ENCODE measurements at places on chromosomes 3 and 15.

DNA sequence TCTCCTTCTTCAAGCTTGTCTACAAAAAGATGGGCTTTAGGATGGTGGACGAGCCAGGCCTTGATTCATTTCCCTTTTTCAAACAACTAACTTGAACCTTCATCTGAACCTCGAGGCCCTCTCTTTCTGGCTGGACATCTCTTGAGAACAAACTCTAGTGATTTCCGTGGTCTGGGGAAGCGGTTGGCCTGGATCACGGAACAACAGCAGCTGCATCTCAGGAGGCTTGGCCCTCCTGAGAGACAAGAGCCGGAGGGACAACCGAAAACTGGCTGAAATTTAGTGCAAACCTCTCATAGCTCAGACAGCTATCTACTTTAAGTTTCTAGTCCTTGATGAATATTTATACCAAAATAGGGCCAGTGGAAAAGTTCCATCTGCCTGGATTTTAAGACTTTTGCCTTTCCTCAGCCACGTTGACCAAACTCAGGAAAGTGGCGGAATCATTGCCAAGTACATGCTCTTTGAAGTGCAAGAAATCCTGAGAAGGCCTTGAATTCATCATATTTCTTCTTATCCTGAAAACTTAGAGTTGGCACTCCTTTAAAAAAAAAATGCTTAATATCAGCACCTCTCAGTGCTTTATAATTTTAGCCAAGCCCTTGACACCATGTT is 14.5 kb downstream of the LMCD1 start:
- no peak for DNase-seq

DNA sequence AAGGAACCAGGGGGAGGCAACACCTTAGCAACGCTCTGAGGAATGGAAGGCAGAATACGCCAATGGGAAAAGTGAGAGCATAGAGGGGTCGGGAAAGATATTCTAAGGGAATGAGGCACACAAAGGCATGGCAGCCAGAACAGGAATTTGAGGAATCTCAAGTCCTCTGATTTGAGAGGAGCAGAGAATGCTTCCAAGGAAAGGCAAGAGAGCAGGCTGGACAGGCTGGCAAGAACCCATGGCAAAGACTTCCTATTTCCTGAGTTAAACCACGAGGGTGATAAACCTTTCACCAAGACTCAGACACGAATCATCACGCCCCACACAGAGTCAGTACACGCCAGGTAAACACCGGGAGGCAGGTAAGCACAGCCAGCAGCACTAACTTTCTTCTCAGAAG is 109.8 kb downstream of the IGF2BP2 start:
- DNase-seq: no peak

DNA sequence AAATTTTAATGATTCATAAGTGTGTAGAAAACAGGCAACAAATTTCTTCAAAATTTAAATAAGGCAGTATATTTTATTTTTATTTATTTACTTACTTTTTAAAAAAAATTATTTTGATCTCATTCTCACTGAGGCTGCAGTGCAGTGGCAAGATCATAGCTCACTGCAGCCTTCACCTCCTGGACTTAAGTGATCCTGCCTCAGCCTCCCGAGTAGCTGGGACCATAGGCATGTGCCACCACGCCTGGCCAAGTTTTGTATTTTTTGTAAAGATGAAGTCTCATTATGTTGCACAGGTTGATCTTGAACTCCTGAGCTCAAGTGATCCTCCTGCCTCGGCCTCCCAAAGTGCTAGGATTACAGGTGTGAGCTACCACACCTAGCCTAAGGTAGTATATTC is 61.2 kb upstream of the XRN1 start:
- DNase-seq: no peak

DNA sequence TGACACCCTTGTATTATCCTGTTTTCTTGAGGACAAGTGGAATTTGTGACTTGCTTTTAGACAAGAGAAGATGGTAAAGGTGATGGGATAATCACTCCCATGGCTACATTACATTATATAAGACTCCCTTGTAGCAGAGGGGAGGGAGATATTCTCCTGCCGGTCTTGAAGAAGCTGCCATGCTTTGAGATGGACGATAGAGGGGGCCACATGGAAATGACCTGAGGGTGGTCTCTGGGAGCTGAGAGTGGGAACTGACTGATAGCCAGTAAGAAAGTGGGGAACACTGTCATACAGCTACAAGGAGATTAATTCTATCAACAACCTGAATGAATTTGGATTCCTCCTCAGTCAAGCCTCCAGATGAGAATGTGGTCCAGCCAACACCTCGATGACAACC is 540.1 kb downstream of the NTRK3 start:
- no peak for DNase-seq

DNA sequence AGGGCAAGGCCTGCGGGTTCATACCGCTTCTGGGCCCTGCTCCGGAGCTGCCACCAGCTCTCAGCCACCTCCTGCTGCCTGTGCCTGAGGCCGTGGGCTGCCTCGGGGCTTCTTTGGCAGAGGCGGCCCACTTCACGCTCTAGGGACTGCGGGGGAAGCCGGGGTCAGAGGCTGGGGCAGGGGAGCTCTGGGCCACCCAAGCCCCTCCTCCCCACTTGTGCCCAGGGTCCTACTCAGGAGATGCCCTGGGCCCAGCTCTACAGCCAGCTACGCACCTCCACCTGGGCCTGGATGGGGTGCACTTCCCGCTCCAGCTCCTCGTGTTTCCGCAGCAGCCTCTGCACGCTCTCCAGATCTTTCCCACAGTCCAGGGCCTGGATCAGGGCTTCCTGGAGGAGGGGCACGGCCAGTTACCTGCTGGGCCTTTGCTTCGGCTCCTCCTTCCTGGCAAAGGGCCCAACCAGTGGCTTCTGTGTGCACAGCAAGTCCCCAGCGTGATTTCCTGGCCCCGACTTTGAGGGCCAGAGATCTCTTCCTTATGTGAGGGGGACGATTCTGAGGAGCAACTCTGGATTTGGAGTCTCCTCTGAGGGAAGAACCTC is 24.0 kb downstream of the PLA2G4B start:
- DNase-seq: no peak

DNA sequence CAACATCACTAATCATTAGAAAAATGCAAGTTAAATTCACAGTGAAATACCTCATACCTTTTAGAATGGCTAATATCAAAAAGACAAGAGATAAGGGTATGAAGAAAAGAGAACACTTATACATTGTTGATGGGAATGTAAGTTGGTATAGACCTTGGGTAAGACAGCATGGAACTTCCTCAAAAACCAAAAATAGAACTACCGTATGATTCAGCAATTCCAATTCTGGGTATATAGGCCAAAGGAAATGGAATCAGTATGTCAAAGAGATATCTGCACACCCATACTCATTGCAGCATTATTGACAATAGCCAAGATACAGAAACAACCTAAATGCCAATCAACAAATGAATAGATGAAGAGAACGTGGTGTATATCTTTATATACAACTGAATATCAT is 166.8 kb upstream of the LRRN1 start:
- no peak for DNase-seq

DNA sequence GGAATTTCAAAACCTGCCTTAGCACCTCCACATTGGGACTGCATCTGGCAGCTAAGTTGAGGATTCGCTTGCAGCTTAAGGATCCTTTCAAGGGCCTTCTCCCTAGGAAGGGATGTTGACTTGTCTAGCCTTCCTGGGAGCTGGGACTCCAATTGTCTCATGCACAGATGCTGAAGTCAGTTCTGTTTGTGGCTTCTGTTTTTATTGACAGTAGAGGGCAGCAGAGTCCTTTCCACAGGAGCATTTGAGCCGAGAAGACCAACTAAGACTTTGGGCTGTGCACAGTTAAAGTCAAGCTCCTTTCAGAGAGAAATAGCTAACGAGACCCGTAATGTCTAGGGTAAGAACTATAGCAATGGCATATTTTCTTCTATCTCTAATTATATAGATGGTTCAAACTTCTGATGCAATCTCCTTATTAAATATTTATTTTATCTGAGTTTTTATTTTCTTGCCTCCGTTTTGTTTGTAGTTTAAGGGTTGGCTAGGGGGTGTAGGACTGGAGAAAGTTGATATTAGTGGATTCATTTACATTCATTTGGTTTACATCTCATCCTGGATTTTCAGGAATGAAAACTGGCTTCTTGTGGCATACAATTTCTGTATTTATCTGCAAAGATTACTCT is 59.7 kb upstream of the KBTBD8 start:
- DNase-seq: peak; percentile 42

Data from hematopoietic multipotent progenitor cell treated with erythropoietin and hydrocortisone succinate and interleukin-3 and kit ligand, for 15 days (in vitro differentiated cells).